ENCODE measurements at places on chromosomes 2 and 18. TPM values are rescaled to one million over a fixed set of nuclear protein-coding genes. Genes with fewer than 3 reads are reported as not detected.

DNA sequence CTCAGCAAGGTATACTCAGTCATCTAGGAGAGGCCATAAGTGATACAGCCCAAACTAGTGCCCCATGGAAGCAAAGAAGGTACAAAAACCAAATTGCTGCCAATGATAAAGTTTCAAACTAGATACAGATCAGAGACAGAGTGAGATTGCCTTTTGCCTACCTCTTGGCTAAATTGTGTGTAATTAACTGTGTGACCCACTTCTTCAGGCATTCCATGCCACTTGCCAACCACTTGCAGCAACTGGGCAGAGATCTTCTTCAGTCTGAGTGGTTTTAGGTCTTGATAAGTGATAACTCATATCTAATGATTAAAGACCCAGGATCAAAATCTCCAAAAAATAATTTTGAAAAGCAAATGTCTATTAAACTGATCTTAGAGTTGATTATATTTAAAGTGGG, 21.1 kb upstream of the NABP1 start:
- DNase-seq, result no peak

GRCh38 chr2:241564596-241565410, 6.3 kb downstream of the BOK start:
- no peak for DNase-seq

DNA sequence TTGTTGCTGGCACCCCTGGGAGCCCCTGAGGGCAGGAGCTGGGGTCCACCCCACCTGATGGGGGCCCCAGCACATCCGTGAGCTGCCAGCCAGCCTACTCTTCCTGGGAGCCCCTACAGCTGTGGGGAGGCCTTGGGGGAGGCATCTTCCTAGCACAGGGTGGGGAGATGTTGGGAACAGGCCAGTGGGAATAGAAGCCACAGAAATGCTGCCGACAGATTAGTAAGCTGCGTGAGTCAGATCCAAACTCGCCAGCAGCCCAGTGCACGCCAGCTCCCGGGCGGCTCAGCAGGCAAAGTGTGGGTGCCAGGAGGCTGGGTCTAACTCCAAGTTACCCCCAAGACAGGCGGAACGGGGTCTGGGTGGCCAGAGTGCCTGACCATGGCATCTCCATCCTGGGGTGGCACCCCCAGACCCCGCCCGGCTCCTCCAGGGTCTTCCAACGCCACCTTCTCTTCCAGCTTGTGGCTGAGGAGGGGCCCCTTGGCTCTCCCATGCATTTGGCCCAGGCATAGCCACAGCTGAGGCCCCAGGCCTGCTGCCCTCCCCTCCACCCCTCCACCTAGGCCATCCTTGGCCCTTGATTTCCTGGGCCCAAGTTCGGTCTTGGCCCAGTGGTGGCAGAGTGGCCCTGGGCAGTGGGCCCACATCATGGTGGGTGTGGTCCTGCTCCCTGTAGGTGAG, 15.3 kb downstream of the CROCC2 start:
- no peak for DNase-seq

DNA sequence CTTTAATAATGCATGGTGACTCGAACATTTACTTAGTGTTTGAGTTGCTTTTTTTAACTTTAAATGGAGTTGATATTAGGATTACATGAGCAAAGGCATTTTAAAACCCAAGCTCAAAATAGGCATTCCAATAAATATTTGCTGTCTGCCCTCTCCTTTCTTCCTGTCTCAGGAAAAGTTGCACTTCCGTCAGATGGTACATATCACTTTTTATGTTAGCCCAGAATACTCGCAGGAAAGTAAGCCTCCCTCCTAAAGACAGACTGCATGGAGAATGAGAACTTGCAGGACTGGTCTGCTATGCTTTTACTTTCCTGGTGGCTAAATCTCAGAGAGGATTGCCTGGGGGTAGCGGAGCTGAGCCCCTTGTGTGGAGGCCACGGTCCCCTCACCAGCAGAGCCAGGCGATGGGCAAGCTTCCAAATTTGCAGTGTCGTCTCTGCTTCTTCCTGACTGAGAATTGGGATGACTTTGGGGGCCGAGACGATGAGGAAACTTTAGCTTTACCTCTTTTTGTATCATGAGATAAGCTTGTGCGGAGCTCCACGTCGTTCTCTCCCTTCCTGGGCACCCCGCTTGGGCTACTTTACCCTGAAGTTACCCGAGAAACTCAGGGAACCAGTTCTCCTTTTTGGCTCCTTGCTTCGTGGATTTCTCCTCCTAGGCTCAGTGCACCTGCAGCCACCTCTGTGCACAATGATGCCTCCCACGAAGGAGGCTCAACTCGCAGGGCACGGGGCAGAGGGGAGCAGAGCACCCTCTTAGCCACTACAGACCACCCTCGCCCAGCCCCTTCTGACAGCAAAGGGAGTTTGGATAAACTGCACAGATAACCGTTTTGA, 223.3 kb downstream of the SH3RF3 start:
- no peak for DNase-seq

The ZFP36L2 gene
- total RNA-seq, result 0.88 TPM

DNA sequence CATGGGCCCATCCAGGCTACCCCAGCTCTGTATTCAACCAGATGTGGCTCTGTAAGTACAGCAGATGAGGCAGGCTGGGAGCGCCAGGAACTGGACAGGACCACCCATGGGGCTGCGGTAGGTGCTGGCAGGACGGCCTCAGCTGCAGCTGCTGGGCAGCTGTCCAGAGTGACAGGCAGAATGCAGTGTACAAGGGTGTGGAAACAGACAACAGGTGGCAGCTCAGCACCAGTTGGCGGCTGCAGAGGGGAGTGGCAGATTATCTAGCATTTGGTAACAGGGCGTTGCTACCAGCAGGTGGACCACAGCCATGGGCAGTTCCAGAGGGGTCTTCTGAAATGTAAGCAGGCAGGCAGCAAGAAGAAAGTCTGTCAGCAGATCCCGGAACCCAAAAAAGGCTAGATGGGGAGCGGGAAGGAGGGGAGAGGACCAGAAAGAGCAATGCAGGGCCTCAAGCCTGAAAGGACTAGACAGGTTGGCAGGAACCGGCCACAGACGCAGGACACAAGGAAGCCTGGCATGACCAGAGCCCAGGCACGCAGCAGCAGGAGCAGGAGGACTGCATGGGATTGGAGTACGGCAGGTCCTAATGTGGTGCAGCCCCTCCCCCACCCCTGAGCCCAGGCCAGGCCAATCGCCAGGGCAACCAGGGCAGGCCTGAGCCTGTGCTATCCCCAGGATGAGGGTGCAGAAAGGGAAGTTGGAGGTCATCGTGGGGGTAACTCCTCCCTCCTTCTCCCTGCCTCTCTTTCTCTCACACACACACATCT, 24.7 kb downstream of the PKDCC start:
- peak; percentile 65 for DNase-seq
